ENCODE measurements at places on chromosomes 7 and 10. TPM values are rescaled to one million over a fixed set of nuclear protein-coding genes. Genes with fewer than 3 reads are reported as not detected.

DNA sequence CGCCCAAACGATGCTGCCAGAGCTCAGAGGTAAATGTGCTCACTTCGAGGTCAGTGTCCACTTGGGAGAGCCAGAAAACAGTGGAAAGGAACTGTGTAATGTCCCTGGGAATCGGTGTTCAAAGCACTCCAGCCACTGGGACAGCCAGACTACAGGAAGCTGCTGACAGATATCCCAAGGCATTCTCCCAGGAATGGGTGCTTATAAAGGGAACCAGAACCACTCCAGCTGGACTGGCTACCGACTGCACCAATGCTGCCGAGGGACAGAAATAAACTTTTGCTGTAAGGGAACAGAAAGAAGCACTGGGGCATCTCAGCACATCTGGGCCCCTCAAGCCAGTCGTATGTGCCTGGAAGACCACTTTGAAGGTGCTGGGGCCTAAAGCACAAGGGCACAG is 76.7 kb downstream of the ATXN7L1 start:
- DNase-seq: no peak

Gene ANTXRL
- not detected for total RNA-seq

DNA sequence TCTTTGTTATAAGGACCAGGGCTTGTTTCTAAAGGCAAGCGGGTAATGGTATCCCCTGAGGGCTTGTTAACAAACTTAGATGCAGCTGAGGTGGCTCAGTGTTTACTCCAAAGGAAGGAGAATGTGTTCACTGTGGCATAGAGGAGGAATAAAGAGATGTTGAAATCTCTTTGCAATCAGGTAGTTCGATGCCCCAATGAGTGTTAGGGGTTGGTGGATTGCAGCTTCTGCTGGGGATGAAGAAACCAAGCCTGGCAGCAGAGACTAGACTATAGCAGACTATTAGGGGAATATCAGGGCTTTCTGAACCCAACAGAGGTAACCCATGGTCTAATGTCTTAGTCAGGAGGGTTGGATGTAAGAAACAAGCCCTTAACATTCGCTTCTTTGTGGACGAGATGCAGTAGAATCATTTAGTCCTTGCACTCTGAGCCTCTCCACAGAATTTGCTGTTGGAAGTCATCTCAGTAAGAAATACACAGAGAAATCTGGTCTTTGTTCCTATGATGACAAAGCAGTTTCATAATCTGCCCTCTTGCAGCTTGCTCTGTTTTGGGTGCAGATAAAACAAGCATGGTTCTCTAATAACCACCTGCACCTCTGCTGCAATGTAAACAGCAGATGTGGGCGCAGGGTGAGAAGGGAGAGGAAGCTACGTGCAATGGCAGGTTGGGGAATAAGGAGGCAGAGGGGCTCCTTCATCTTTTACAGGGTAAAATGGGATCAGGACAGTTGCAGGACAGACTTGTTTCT is 108.6 kb downstream of the NRF1 start:
- DNase-seq: no peak

- DNase-seq: no peak
Measured at GRCh38 chr7:73438547-73439409, 5.2 kb downstream of the FZD9 start.

GRCh38 chr7:38186593-38187314 is 8.7 kb downstream of the STARD3NL start:
- DNase-seq: no peak

GRCh38 chr7:74275401-74275881 is 13.8 kb upstream of the CLIP2 start:
- DNase-seq: no peak

- no peak for DNase-seq
Measured at GRCh38 chr7:91465595-91466061, 201.4 kb downstream of the FZD1 start.

Gene TUBB8
- total RNA-seq: 0.46 TPM

DNA sequence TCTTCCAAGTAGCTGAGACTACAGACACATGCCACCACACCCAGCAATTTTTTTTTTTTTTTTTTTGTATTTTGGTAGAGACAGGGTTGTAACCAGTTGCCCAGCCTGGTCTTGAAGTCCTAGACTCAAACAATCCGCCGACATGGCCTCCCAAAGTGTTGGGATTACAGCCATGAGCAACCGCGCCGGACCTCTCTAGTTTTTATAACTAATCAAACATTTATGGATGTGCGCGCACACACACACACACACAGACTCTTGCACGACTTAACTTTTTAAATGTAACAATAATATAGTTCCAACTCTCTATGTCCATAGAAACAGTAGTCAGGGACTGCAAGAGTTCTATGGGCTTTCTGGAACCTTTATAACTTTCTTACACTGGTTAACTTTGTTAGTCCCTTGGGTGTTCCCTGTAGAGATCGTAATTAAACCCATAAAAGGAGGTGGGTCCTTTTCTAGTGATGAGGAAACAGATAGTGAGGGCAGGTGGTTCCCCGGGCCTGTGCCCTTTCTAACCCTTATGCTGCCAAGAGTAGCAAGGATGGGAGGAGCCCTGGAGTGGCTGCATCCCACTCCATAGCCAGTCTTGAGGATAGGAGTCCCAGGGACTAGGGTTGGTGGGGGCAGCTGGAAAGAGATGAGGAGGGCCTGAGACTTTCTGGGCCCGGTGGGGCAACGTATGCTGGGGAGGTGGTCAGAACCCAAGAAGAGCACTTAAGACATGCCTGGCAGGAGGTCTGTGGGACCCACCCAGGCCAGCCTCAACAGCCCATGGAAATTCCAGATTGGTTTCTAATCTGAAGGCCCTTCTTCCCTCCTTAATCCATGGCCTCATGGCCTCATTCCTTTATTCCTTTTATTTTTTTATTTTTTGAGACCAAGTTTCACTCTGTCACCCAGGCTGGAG is 8.6 kb downstream of the MARVELD1 start:
- DNase-seq: no peak

GRCh38 chr10:128068398-128069285 is 57.6 kb downstream of the MKI67 start:
- DNase-seq: no peak

Gene TECPR1
- 39.9 TPM for total RNA-seq

GRCh38 chr7:157310676-157311185 is 26.1 kb upstream of the DNAJB6 start:
- no peak for DNase-seq

Gene SPRN
- total RNA-seq: 0.21 TPM

- no peak for DNase-seq
Measured at GRCh38 chr10:66925896-66926715, at the start of gene LRRTM3. Gene LRRTM3 (plus strand): TSS chr10:66926036.

Gene MCU
- 27.0 TPM for total RNA-seq
